Renal cortex interstitium (tissue), 15 donors: ENCODE measurements at places on chromosomes 4 and X. TPM values are rescaled to one million over a fixed set of nuclear protein-coding genes. Genes with fewer than 3 reads are reported as not detected.

The ACTRT1 gene
- not detected for polyA plus RNA-seq

The GAGE12H gene
- not detected for polyA plus RNA-seq

- no peak for DNase-seq
These were observed 21.9 kb upstream of the SPON2 start for GRCh38 chr4:1194010-1194900.

- DNase-seq, result no peak
These were observed 83.9 kb downstream of the ATXN3L start for GRCh38 chrX:13235930-13236329.

The GRIA3 gene
- polyA plus RNA-seq, result 2.7 TPM

DNA sequence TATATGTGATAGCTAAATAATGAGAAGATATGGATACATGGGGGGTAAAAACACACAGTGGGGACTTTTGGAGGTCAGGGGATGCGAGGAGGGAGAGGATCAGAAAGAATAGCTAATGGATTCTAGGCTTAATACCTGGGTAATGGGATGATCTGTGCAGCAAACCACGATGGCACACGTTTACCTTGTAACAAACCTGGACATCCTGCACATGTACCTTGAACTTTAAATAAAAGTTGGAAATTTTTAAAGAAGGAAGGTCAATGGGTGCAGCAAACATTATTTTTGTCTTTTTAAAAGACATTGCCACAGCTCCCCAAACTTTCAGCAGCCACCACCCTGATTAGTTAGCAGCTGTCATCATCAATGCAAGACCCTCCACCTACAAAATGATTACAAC lies 29.7 kb upstream of the UGT2B15 start:
- DNase-seq, result no peak

- DNase-seq, result no peak
These were observed 19.5 kb downstream of the SMAD1 start for GRCh38 chr4:145501051-145501660.

The CXCL9 gene
- polyA plus RNA-seq, result not detected

DNA sequence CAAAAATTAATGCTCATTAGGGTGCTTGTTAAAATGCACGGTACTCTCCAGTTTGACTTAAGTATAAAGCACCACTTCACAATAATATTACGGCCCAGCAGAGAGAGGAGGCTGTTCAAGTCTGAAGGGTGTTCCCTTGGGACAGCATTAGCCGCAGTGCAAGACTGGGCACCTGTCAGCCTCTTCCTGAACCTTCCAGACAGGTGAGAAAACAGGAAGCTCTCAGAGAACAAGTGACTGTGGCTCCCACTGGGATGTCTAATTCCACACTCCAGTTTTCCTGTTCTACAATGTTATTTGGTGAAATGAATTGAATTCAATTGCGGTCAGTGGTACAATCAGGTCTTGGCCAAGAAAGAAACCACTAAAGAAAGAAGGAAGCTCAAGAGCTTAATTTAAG lies 414.4 kb downstream of the SMARCA1 start:
- no peak for DNase-seq

DNA sequence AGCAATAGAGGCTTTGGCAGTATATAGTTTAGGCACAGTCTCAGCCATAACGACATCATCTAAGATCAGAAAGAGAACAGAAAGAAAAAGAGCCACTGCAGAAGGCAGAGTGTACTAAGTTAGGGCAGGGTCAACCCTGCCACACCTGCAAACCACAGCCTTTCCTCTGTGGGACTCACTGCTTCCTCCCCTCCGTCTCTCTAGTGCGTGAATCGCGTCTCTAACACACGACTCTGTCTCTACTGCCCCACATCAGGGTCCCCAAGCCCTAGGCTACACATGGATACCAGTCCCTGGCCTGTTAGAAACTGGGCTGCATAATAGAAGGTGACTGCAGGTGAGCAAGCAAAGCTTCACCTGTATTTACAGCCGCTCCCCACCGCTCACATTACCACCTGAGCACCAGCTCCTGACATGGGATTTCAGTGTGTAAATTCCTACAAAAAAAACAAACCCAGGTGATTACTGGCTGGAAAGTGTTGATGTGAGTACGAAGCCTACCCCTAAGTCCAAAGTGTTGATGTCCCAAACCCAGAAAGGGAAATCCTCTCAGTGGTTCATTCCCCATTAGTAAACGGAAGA lies 128.9 kb downstream of the PRKX start:
- DNase-seq, result no peak

- no peak for DNase-seq
These were observed 1.6 kb upstream of the ARMCX4 start for GRCh38 chrX:101483705-101484104.

The C4orf36 gene
- polyA plus RNA-seq, result 1.8 TPM

- peak; percentile 40 for DNase-seq
These were observed 60.5 kb upstream of the TRIM2 start for GRCh38 chr4:153143527-153144348.

- no peak for DNase-seq
These were observed 339.9 kb downstream of the MAPK10 start for GRCh38 chr4:86019906-86020305.

GRCh38 chr4:53016099-53016820 lies 154.1 kb downstream of the RASL11B start:
- DNase-seq, result no peak

The CABS1 gene
- polyA plus RNA-seq, result 0.12 TPM

The MAGEB4 gene
- not detected for polyA plus RNA-seq

GRCh38 chr4:53702334-53703266 lies 111.3 kb upstream of the LNX1 start:
- peak; percentile 56 for DNase-seq

The SPIN2A gene
- polyA plus RNA-seq, result 4.0 TPM

GRCh38 chr4:73415807-73416238 lies 11.7 kb downstream of the ALB start:
- no peak for DNase-seq

- DNase-seq, result no peak
These were observed 606.0 kb downstream of the BCOR start for GRCh38 chrX:39491548-39492297.

The OTUD6A gene
- not detected for polyA plus RNA-seq

DNA sequence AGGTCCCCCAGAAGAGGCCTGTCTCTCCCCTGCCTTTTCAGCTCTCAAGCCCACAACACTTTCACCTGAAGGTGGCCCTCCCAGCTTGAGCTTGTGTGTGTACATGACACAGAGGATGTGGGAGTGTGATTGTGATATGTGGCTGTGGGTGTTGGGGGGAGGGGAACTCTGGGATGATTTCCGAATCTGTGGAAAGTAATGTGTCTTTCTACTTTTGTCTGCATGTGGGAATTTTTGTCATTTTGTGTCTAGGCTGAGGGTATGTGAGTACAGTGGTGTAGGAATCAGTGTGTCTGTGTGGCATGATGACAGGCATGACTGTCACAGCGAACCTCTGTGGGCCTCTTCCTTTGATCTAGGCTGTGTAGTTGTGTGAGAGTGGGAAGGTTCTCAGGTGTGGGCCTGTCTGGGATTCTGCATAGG lies 6.4 kb downstream of the SYP start:
- no peak for DNase-seq

- no peak for DNase-seq
These were observed 138.9 kb downstream of the LARP7 start for GRCh38 chr4:112775801-112776200.

GRCh38 chrX:107628662-107629539 lies 591 bp downstream of the PRPS1 start:
- no peak for DNase-seq

DNA sequence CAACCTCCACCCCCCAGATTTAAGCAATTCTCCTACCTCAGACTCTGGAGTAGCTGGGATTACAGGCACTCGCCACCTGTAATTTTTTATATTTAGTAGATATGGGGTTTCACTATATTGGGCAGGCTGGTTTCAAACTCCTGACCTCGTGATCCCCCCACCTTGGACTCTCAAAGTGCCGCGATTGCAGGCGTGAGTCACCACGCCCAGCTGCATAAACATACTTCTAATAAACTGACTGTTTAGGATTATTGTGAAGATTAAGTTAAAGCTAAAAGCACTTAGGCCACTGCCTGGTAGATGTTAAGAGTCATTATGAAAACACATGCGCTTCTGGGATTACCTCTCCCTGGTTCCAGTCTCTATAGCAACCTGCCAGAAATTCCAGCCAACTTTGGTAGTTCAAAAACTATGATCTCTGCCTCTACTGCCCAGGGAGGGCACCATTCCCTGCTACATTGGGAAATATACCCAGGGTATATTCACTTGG lies 30.2 kb upstream of the GRIA3 start:
- no peak for DNase-seq

DNA sequence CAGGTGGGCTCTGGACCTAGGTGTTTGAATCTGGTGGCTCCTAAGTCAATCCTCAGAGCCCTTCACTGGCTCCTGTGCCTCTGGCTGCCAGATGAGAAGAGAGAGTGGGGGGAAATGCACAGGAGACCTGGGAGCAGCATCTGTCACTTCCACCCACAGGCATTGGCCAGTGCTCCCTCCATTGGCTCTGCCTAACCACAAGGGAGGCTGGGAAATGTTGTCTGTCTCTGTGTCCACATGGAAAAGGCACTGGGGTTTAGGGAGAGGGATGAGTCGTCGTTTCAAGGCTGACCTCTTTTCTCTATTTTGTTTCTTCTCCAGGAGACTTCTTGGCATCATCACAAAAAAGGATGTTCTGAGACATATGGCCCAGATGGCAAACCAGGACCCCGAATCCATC lies 76.4 kb downstream of the CLCN4 start:
- no peak for DNase-seq

DNA sequence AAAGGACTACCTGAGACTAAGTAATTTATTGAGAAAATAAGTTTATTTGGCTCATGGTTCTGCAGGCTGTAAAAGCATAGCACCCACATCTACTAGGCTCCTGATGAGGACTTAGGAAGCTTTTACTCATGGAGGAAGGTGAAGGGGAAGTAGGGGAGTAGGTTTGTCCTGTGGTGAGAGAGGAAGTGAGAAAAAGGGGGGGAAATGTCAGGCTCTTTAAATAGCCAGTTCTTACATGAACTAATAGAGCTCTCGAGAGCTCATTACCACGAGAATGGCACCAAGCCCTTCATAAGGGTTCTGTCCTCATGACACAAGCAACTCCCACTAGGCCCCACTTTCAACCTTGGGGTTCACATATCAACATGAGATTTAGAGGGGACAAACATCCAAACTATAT lies 125.5 kb upstream of the NRK start:
- DNase-seq, result no peak

The VEGFC gene
- polyA plus RNA-seq, result 17.6 TPM

The PPP2R2C gene
- 0.35 TPM for polyA plus RNA-seq

- no peak for DNase-seq
These were observed 54.4 kb downstream of the RNF150 start for GRCh38 chr4:141078871-141079270.

GRCh38 chrX:77450996-77451395 lies 3.8 kb downstream of the FGF16 start:
- DNase-seq, result no peak

The REELD1 gene
- 0.22 TPM for polyA plus RNA-seq

The XAGE1B gene
- polyA plus RNA-seq, result not detected

GRCh38 chrX:121032531-121032930 lies 14.9 kb upstream of the GLUD2 start:
- DNase-seq, result no peak

- DNase-seq, result no peak
These were observed 368.9 kb upstream of the CTSO start for GRCh38 chr4:156322592-156322991.

DNA sequence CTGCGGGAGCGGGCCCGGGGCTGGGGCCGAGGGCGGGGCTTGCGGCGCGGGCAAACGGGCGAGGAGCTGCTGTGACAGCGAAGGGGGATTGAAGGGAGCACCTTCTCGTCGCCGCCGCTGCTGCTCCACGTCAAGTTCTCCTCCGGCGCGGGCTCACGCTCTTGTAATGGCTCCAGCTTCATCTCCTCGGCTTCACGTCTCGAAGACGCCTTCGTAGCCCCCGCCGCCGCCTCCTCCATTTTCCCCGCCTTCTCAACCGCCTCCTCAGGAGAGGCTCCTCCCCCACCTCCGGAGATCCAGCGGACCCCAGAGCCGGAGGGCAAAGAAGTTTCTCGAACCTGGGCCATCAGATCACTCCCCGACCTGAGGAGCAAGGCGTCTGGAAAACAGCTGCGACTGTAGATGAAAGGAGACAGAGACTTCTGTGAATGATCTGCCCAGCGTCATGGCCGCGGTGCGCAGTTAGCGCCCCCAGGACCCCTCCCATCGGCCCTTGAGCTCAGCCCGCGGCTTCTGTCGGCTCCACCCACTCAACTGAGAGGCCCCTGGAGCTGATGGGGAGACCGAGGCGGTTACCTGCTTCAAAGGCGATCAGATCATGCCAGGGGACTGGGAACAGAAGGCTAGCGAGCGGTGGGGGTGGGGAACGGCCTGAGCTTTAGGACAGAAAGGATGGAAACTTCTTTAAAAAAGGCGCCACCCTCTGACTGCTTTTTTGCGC lies 895 bp downstream of the USP51 start:
- DNase-seq, result peak; percentile 35

DNA sequence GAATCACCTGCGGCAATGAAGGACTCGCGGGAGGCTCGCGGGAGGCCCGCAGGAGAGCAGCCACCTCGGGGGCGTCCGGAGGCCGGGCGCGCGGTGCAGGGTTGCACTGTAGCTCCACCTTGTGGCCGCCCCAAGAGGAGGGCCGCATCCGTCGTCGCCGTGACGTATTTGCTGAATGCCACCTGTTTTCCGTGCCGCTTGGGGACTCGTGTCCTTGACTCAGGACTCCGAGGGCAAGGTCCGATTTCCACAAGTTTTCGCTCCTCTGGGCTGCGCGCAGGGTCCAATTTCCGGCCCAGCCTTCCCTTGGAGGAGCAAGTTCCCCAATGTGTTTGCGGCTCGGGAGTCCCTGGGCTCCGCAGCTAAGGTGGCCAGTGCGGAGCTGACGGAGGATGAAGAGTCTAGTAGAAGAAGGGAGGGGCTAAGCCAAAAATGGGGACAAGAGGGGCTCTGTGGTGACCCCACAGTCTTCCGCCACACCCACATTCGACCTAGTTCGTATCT lies 10.7 kb upstream of the DLG3 start:
- DNase-seq, result peak; percentile 39

The DGKK gene
- polyA plus RNA-seq, result 12.5 TPM

GRCh38 chrX:129682979-129683378 lies 28.2 kb upstream of the APLN start:
- no peak for DNase-seq

DNA sequence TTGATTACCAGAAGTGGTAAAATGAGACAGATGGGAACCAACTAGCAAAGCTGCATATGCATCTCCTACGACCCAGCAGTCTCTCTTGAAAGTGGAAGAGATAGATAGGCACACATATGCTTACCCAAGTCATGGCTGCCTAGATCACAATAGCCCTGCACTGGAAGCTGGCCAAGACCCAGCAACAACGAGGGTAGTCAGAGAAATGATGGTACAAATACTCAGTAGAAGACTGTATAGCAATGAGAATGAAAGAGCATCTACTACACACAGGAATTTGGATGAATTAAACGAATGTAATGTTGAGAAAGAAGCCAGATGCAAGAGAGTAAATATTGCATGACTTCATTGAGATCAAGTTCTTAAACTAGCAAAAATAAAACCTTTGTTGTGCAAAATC lies 100.3 kb upstream of the FAT1 start:
- DNase-seq, result no peak
